Smooth muscle cell of trachea (primary cell): ENCODE measurements at places on chromosomes 16 and 17. TPM values are rescaled to one million over a fixed set of nuclear protein-coding genes. Genes with fewer than 3 reads are reported as not detected.

PRAC2 gene
- total RNA-seq, result not detected in 2 replicates

CCR7 gene
- not detected in 2 replicates for total RNA-seq

SF3B3 gene
- 121 and 128 TPM in 2 replicates for total RNA-seq

CORO7 gene
- total RNA-seq, result 14.1 and 14.2 TPM in 2 replicates

RASL10B gene
- total RNA-seq, result 0.58 and 4.6 TPM in 2 replicates

MMP25 gene
- total RNA-seq, result 0.15 TPM in 1 of 2 replicates, not detected in the other
